ENCODE measurements at places on chromosomes 7 and 10.
A peak's percentile ranks its signal among the peaks of the same experiment; 100 is the strongest.

DNA sequence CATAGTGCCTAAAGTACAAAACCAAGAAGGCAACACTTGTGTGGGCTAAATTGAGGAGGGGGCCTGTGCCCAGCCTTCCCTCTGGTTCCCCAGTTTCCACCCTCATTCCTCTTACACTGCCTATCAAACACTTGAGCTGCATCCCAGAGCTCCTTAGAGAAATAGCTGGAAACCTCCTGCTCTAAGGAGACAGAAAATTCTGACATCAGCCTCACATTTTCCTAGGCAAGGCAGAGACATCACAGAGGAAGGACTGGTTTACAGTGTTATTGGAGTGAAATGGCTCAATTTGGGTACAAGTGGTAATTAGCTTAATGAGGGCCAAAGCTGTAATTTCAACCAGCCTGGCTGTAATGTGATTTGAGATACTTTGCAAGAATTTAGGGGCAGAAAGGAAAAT is 192.3 kb upstream of the AOAH start:
- no peak for DNase-seq

GRCh38 chr10:104331208-104331838 is 6.9 kb downstream of the ITPRIP start:
- no peak for DNase-seq

DNA sequence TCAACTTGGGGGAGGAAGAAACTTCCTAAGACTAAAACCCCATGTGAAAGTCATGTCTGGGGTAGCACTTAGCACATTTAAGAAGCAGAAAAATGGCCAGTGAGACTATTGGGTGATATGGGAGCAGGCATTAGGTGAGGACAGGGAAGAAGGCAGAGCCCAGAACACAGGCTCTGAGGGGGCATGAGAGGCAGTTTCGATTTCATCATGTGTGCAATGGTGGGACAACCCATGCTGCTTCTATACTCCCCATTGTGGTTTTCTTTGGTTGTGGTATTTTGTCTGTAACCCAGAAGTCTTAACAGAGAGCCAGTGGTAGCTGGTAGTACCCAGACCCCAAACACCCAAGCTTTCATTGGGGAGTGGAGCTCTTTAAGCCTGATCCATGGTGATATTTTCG is 752.0 kb downstream of the GRID1 start:
- DNase-seq: no peak

GRCh38 chr7:102306916-102307677 is 20.4 kb downstream of the SH2B2 start:
- DNase-seq: peak; percentile 46

GRCh38 chr10:44863344-44864047 is 47.6 kb upstream of the TMEM72 start:
- no peak for DNase-seq
